ENCODE measurements at places on chromosomes 1 and 21. TPM values are rescaled to one million over a fixed set of nuclear protein-coding genes. Genes with fewer than 3 reads are reported as not detected.

Gene C1QC
- polyA plus RNA-seq: 15.7 TPM

Gene LYST
- 13.2 TPM for polyA plus RNA-seq

Gene FCGR3B
- 0.25 TPM for polyA plus RNA-seq

Gene OR2L8
- polyA plus RNA-seq: not detected

Gene CHD5
- polyA plus RNA-seq: 0.78 TPM

GRCh38 chr1:157090196-157090647, 9.4 kb downstream of the ETV3L start:
- peak; percentile 79 for DNase-seq

GRCh38 chr1:225156254-225156653, 226.8 kb downstream of the DNAH14 start:
- no peak for DNase-seq

DNA sequence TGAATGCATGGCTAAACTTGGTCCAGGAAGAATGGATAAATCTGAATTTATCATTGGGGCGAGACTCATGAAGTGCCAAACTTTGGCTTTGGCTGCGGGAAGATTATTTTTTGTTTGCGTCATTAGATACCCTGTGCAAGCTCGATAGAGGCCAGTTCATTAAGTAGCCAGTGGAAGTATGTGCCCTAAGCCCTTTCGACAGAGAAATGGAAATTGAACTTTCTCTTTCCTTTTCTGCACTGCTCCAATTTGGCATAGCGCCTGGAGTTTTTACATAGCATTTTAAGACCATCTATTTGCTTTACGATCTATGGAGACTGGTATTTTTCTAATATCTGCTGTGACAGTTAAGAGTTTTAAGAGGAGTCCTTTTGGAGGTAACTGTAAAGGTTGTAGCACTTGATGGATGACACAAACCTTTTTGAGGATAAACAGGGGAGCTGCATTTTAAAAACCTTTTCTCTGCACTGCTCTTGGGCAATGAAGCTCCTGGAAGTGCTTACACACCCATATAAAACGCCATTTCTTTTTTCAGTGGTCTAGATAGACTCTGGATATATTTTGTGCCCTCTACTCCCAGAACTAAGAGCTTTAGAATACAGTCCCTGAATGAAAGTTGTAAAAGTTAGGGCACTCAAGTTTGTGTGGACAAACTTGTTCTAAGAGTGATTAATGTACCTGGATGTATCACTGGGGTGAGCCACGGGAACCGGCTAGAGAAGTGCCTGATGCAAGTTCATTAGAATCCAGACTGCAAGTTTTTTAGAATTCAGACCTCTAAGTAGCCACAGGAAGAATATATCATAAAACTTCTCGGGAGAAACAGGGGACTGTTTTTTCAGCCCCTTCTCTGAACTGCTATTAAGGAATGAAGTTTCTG, 41.3 kb upstream of the CFHR3 start:
- no peak for DNase-seq

GRCh38 chr1:200880212-200880611, 7.4 kb downstream of the GPR25 start:
- DNase-seq: no peak

DNA sequence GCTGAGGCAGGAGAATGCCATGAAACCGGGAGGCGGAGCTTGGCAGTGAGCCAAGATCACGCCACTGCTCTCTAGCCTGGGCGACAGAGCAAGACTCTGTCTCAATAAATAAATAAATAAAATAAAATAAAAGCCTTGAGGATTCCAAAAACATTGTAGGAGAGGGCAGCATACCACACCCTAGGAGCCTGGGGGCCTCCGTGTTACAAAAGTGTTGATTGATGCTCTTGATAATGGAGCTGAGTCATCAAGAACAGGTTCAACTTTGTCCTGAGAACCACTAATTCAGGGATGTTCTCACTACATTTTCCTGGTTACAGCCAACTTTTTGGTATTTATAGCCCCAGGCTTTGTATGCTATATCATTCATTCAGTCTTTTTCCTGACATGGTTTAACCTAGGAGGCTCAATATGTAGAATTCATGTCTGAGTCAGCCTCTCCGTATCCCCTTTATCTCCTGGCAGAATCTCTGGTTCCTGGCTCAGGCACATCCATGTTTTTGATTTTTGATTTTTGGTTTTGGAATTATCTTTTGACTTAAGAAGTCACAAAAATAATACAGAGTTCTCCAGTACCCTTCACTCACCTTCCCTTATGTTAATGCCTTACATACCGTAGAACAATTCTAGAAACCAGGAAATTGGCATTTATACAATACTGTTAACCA, 69.4 kb downstream of the LRRC8D start:
- no peak for DNase-seq

DNA sequence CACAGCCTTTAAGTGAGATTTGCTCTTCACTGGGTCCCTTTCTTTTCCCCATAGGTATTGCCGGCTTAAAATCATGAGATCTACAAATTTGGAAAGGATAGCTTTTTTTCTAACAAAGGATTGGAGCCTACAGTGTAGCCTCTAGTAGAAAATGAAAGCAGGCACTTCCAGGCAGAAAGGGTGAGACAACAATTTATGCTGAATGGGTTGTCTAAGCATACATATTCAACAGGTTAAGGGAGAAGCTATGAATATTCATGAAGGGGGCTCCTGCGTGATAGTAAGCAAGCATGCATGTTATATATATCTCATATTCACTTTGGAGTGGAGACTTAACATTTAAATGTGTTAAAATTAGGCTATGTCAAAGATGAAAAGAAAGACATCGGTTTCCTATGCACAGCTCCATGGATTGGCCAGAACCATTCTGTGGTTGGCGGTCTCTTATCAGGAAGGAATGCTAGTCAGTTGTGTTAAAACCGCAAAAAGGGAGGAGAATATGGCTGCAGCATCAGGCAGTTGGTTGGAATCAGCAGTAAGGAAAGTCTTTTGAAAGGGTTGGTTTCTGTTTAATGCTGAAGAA, 66.0 kb downstream of the VCAM1 start:
- no peak for DNase-seq

- no peak for DNase-seq
Measured at GRCh38 chr1:185016880-185017279, 28.5 kb upstream of the RNF2 start.
